ENCODE measurements at places on chromosomes 2 and 18.
A peak's percentile ranks its signal among the peaks of the same experiment; 100 is the strongest.

- no peak for DNase-seq
Observed at GRCh38 chr2:99900556-99900955, 241.8 kb downstream of the AFF3 start.

- DNase-seq = no peak
Observed at GRCh38 chr2:238321467-238321866, 1.1 kb downstream of the TRAF3IP1 start.

DNA sequence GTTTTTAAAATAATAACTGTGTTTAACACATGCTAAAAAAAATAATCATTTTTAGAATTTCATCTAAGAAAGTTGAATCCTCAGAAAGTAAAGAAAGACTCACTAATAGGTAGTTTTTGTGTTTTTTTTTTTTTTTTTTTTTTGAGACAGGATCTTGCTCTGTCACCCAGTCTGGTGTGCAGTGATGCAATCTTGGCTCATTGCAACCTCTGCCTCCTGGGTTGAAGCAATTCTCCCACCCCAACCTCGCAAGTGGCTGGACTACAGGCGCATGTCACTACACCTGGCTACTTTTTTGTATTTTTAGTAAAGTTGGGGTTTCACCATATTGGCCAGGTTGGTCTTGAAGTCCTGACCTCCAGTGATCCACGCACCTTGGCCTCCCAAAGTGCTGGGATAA lies 7.1 kb downstream of the CKAP2L start:
- DNase-seq = peak; percentile 31

GRCh38 chr2:70141902-70142589 lies 48.8 kb downstream of the C2orf42 start:
- peak; percentile 42 for DNase-seq

- no peak for DNase-seq
Observed at GRCh38 chr2:212133337-212133736, 405.3 kb downstream of the ERBB4 start.

- peak; percentile 26 for DNase-seq
Observed at GRCh38 chr2:186645999-186646398, 47.9 kb upstream of the FAM171B start.

- no peak for DNase-seq
Observed at GRCh38 chr2:161982548-161983330, 91.3 kb downstream of the DPP4 start.

Measured in fibroblast of mammary gland (primary cell).